ENCODE measurements at places on chromosomes 4 and X.

GRCh38 chr4:7132730-7133582 is 59.4 kb upstream of the SORCS2 start:
- DNase-seq, result no peak

GRCh38 chr4:19961091-19961490 is 290.6 kb upstream of the SLIT2 start:
- DNase-seq, result peak; percentile 38

- no peak for DNase-seq
Observed at GRCh38 chr4:22522706-22523501, 7.0 kb upstream of the ADGRA3 start.

- DNase-seq, result no peak
Observed at GRCh38 chrX:106159861-106160282, 8.2 kb upstream of the PWWP3B start.

DNA sequence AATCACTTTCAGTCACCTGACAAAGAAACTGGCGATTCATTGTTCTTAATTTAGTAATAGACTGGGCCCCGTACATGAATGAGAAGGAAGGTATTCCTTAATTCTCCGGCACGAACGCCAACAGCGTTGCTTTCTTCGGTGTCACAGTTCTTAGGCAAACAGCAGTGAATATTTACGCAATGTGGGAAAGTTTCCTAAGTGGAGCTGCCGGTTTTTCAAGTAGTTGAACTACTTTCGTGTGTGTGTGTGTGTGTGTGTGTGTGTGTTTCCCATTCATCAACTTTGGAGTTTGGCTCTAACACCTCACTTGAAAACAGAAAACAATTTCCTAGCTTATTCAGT is 651 bp downstream of the NXT2 start:
- peak; percentile 87 for DNase-seq

DNA sequence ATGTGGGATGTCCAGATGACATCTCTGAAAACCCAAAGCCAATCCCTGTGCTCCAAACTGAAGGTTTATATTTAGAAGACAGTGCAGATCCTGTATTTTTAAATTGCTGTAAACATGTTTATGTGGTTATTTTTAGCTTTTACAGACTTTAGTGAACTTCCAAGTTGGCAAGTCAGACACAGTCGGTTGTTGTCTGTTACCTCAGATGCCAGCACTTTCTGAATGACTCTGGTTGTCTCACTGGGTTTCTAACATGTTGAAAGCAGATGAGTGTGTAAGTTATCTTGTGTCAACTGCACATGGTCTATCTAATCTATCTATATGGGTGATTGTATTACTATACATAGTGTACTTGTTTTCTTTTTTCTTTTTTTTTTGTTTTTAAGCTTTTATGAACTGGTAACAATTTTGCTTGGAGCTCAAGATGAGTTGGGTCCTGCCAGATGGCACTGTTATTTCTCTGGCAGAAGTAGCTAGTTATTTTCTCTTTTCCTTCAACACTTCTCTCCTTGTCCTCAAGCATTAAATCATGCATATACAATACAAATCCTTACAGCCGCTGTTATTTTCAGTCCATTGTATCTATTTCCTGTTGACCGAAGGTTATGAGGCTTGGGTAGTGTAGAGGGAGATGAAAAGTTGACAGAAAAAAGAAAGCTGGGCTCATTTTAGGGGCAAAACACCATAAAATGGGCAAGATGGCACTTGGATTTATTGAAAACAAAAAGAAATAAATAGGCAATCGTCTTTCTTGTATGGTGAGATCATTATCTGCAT is 66.3 kb downstream of the GAB1 start:
- no peak for DNase-seq

DNA sequence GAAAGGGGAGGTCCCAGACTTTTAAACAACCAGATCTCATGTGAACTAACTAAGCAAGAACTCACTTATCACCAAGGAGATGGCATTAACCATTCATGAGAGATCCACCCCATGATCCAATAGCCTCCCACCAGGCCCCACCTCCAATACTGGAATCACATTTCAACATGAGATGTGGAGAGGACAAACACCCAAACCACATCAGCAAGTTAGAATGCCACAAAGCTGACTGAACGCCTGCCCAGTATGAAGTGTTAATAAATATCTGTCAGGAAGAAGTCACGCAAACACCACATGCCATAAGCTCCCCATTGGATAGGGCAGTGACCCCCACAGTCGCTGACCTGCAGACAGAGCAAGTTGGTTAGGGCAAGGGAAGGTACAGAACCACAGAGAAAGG is 14.3 kb downstream of the SLC10A6 start:
- no peak for DNase-seq

- DNase-seq, result no peak
Observed at GRCh38 chr4:79516114-79516513, 108.1 kb upstream of the GK2 start.

GRCh38 chrX:48703228-48703627 is 6.7 kb downstream of the SUV39H1 start:
- DNase-seq, result no peak

GRCh38 chr4:5863461-5864113 is 29.3 kb downstream of the CRMP1 start:
- peak; percentile 84 for DNase-seq

DNA sequence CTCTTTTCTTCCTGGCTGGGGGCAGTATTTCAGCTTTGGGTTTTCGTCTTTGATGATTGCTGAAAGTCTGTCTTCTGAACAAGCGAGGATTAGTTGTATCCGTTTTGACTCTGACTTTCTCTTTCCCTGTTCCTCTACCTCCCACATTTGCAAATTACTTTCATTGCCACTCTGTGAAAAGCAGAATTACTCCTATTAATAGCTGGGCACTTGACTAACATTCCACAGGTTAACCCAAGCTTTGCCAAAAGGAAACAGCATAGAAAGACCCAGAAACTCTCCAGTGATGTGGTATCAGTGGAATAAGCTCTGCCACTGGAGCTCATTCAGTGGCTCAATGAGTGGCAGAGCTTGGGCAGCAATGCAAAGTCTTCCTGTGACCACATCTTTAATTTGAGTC is 238.9 kb downstream of the PALLD start:
- no peak for DNase-seq

DNA sequence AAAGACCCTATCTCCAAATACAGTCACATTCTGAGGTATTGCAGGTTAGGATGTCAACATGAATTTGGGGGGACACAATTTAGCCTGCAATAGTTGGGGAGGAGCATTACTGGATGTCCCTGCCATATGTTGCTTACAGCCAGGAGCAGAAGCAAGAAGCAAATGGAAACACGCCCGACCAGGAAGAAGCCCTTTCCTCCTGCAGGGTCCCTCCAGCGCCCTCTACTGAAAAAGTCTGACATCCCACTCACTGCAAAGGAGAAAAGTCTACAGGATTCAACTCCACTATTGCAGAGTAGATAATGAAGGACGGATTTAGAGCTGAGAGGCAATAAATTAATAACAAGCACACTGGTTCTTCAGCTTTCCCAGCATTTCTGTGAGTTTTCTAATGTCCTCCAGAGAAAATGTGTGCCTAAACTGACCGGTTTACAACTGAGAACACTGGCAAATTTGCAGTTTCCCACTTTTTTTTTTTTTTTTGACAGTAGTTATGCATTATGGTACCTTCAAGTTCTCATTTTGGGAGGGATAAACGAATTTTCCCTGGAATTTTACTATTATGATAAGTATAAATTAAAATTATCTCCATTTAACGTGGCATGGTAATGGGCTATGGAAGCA is 31.7 kb downstream of the COQ2 start:
- DNase-seq, result peak; percentile 81

DNA sequence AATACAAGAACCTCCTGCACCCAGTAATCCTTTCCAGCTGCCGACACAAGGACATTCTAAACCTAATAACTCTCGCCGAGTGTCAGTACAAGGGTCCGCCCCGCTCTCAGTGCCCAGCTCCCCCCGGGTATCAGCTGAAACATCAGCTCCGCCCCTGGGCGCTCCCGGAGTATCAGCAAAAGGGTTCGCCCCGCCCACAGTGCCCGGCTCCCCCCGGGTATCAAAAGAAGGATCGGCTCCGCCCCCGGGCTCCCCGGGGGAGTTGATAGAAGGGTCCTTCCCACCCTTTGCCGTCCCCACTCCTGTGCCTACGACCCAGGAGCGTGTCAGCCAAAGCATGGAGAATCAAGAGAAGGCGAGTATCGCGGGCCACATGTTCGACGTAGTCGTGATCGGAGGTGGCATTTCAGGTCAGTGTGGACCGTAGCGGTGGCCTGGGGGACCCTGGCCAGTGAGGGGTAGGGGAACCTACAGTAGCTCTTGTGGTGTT is at the start of gene MAOA:
MAOA (plus strand) TSS at position 295 of the 490 bp plus-strand sequence; CDS start at position 338, 43 bp downstream.
- peak; percentile 55 for DNase-seq

- no peak for DNase-seq
Observed at GRCh38 chr4:2696423-2696822, 59.7 kb downstream of the TNIP2 start.

DNA sequence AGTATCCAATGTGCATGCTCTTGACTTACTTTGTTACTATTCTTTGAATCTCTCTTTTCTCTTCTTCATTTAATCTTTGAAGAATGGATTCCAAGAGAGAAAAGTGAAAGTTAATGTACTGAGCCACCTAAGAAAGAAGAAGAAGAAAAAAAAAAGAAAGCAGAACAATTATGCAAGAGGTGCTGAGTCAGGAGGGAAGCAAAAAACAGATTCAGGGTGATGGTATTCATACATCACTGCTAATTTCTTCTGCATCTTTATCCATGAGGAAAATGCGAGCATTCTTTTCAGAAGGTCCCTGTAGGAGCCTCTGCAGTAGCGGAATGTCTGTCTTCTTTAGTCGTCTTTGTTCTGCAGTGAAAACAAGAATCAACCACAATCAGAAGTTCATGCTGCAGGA is 43.9 kb downstream of the RASSF6 start:
- peak; percentile 55 for DNase-seq

DNA sequence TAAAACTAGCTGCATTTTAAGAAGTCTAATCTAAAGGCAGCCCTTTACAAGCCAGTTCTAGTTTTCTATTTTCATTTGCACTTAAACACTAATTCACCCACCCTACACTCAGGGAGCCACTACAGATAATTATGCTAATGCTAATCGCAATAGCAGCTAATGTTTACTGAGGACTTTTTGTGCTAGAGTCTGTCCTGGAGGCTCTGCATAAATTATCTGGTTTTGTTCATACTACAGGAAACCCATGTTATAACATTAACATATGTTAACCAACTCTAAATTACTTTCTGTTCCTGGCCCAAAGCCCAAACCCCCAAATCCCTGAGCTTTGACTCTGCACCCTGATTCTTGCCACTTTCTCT is 480 bp upstream of the RADX start:
- DNase-seq, result no peak

Data from fibroblast of pulmonary artery (primary cell).